Stimulated activated CD4-positive, alpha-beta T cell treated with anti-CD3 and anti-CD28 coated beads, Interleukin-4, amount 100 ng/mL, for 48 hours (primary cell): ENCODE measurements at places on chromosomes 1 and 21.

DNA sequence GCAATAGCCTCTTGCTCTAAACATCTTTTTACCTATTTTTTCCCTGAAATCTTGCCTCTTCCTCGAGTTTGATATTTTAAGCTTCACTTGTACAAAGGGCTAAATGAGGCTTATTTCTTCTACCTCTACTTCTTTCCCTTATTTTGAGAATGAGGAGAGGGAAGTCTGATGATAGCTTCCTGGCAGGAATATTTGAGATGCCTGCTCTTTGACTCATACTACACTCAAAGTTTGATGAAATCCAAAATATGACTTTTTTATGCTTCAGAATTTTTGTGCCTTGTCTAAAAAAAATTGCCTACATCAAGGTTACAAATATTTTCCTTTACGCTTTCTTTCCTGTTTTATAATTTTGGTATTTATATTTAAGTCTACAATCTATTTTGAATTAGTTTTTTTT lies 624.4 kb upstream of the PLXNA2 start:
- no peak for DNase-seq

DNA sequence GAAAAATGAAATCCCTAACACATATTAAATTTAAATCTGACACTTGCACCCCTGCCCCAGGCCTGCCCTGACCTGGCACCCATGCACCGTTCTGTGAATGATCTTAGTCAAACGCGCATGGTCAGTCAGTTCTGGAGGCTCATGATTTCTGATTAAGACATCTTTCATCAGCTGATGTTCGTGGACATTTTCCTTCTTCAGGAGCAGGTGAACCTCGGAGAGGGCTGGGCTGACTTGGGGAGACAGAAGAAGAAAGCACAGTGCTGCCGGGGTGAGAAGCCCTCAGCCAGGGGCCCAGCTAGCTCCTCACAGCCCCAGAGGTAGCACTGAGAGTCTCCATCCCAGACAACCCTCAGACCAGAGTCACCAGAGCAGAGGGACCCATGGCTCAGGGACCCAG lies 134.5 kb upstream of the AJAP1 start:
- no peak for DNase-seq

- DNase-seq = no peak
Observed at GRCh38 chr1:176033474-176033873, 173.6 kb downstream of the COP1 start.

GRCh38 chr1:229582011-229582694 lies 23.6 kb upstream of the ABCB10 start:
- no peak for DNase-seq

DNA sequence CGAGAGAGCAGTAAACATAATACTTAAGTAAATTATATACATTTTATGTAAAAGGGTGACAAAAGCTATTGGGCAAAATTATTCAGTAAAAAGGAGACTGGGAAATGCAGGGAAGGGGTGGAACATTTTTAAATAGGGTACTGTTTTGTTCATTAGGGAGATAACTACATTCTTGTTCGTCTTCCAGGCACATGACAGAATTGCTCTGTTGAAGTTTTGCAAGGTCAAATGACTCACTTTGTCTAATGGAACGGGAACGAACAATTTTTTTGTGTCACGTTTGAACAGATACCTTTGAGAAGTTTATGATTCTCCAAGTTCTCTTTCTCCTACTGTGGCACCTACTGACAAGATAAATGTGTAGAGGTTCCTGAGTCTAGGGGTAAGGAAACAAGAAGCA lies 382.3 kb upstream of the ZRANB2 start:
- no peak for DNase-seq

- DNase-seq = no peak
Observed at GRCh38 chr21:20023193-20023592, 975.0 kb upstream of the NCAM2 start.

- DNase-seq = no peak
Observed at GRCh38 chr1:10457875-10458274, 8.0 kb downstream of the CORT start.

GRCh38 chr1:106620521-106620954 lies 435.9 kb upstream of the PRMT6 start:
- DNase-seq = no peak

- DNase-seq = no peak
Observed at GRCh38 chr1:61052395-61053225, 29.8 kb upstream of the NFIA start.

GRCh38 chr1:3074297-3074741 lies 5.3 kb downstream of the PRDM16 start:
- no peak for DNase-seq

- DNase-seq = no peak
Observed at GRCh38 chr1:16112596-16113555, 39.4 kb upstream of the FAM131C start.
